Bronchial epithelial cell (primary cell): ENCODE measurements at places on chromosomes 7 and 10.
A peak's percentile ranks its signal among the peaks of the same experiment; 100 is the strongest.

DNA sequence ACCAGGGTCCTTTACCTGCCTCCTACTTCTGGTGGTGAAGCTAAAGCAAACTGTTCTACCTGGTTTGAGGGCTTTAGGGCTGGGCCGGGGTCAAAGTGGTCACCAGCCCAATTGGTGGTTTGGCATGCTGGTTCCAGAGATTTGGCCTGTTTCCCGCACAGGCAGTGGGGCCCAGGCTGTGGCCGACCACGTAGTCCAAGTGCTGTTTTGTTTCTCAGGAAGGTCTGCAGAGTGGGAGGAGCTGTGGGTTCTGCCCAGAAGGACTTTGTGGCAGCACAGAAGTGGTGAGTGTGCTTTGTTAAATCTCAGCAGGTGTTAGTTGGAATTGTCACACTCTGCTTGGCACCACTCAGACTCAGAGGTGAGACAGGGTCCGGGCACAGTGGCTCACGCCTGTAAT lies 85.8 kb downstream of the MKX start:
- no peak for DNase-seq

- DNase-seq: no peak
Measured at GRCh38 chr10:103911021-103911459, 6.9 kb downstream of the STN1 start.

DNA sequence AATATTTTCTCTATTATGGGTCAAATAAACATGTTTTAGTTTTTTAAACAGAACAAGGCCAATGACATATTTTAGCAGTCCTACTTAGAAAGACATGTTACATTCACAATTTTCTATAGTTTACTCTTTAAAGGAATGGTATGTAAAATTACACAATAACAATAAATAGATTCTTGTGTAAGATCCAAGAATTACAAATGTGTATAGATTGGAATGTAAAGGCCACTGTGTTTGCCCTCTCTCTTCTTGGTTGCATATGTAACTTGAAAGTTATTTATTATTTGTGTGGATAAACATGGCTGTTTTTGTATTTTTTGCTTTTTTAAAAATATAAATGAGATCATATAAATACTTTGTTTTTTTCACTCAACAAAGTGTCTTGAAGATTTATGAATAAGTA lies 979.3 kb upstream of the CELF2 start:
- no peak for DNase-seq

DNA sequence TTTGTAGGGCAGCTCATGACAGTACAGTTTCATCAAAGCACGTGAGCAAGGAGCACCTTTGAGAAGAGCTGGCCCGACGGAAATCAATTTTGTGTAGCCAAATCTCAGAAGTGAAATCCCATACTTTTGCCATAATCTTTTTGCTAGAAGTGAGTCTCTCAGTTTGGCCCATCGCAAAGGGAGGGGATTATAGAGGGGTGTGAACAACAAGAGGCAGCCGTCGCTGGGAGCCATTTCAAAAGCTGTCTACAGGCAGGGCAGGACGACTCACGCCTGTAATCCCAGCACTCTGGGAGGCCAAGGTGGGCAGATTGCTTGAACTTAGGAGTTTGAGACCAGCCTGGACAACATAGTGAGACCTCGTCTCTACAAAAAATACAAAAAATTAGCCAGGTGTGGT lies 599.8 kb downstream of the GALNT17 start:
- DNase-seq: no peak

DNA sequence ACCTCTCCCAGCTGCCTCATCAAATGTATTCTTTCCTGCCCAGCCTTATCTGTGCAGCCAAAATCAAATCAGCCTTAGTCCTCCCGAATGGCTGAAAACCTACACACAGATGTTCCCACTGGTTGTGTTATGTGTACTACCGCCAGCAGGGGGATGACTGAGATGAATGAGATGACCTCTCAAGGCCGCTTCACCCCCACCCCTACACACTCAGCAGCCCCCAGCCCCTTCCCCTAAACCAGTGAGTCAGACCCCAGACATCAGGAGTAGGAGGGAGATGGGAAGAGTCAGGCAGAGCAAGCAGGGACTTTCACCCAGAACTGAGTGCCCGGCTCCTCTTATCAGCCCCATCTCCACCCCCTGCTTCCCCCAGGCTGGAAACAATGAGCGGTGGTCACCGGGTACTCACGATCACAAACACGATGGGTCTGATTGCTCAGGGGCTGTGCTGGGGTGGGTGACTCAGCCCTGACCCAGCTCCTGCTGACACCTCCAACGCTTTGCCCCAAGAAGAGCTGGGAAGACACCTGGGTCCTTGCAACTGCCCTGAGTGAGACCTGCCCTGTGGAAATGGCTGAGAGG lies 6.5 kb upstream of the C10orf105 start:
- peak; percentile 55 for DNase-seq

DNA sequence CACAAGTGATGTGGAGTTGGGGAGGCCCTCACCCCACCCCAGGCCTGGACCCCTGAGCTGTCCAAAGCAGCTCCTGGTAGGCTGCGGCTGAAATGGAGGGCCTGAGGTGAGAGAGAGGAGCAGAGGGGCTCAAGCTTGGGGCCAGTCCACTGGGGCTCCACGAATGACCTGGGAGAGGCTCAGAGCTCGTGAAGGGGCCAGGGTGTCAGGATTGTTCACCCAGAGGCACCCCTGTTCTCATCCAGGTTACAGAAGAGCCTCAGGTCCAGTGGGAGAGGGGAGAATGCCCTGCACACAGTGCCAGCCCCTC lies 102.2 kb upstream of the RET start:
- DNase-seq: no peak

GRCh38 chr10:112446055-112446854 lies 459 bp downstream of the ZDHHC6 start:
- peak; percentile 44 for DNase-seq

DNA sequence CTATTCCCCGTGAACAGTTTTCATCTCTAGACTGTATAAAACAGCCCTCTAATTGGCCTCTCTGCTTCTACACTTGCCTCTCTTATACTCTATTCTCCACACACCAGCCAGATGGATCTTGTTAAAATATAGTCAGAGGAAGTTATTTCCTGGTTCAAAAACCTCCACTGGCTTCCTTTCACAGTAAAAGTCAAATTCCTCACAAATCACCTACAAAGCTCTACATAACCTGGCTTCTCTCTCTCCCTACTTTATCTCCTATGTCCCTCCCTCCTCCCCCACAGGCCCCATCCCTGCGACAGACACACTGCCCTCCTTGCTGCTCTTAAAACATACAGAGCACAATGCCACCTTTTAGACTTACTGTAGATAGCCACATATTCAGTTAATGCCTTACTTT lies 60.1 kb downstream of the TPK1 start:
- no peak for DNase-seq
